ENCODE measurements at places on chromosomes 7 and 10. TPM values are rescaled to one million over a fixed set of nuclear protein-coding genes. Genes with fewer than 3 reads are reported as not detected.

Gene ANKIB1
- 25.0 TPM for total RNA-seq

DNA sequence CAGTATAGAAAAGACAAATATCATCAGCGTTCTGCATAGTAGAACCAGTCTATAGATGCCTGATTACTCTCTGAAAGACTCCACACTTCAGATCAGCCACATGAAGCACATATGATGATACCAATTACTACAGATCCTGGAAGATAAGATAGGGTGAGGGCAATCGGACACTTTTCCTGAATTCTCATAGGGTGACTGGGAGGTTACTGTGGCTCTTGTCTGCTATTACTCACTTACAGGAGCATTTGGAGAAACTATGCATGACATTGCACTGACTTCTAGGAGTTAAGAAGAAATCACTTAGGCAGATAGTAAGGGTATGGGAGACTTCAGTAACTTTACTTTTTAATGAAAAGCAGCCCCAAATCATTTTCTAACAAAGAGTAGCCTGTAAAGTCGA, 1140.9 kb downstream of the XPNPEP1 start:
- no peak for DNase-seq

DNA sequence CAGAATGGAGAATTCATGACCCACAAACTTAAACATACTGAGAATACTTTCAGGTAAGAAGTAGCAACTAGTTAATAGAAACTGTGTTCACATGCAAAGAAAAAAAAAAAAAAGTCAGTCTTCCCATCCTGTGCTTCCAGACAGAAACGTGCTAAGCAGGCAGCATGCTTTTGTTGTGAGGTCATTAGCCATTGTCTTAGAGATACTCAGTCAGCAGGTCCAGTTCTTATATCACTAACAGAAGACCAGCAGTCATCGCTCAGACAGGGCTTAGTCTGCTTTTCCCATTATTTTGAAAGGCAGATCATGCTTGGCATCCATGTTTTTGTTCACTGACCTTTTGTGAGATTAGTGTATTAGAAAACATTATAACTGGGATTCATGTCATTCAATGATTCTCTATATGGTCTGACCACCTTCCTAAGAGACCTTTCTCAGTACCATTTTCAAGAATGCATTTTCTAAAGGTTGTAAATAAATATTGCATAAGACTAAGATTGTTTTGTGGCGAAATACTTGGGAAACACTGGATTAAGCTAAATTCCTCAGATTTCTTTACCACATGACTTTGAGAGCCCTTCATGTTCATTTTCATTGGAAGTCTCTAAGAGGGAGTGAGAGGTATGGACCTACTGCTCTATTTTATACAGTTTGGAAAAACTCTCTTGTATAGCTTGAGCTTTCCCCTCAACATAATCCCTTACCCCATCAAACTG, 45.0 kb upstream of the AGBL3 start:
- DNase-seq: peak; percentile 51

- no peak for DNase-seq
Observed at GRCh38 chr10:86964061-86964846, 4.0 kb upstream of the ADIRF start.

DNA sequence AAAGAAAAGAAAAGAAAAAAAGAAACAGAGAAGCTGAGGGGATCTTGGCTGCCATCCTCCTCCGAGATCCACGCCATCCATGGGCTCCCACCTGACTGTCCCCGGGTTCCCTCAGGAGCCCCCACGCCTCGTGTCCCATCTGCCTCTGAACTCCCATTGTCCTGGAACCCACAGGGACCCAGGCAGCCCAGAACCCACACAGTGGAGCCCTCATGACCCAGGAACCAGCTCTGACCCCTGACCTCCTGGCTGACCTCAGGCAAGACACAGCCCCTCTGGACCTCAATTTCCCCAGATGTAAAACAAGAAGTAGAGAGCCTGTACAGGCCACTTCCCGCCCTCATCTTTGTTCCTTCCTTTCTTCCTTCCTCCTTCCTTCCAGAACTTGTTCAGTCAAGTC, 40.4 kb downstream of the RASGEF1A start:
- no peak for DNase-seq

Gene METTL27
- 0.41 TPM for total RNA-seq

- no peak for DNase-seq
Observed at GRCh38 chr7:128363261-128363721, 1.8 kb upstream of the PRRT4 start.

Gene HOGA1
- 0.12 TPM for total RNA-seq

Gene CHST3
- total RNA-seq: 8.2 TPM

- no peak for DNase-seq
Observed at GRCh38 chr7:24825931-24826661, 68.8 kb upstream of the GSDME start.

DNA sequence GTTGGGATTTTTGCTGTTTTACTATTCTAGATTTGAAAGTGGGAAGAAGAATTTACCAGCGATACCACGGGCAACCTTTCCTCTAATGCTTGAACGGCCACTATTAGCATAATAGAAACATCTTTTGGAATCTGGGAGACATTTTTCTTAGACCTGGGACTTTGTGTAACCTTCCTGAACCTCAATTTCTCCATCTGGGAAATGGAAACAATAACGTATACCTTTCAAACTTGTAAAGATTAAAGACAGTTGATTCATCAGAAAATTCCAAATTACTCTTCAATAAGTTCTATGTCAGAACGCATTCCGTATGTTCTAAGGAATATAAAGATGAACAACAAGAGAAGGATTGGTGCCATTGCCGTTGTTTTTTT, 453 bp upstream of the RNLS start:
- no peak for DNase-seq

Gene PIK3AP1
- 0.10 TPM for total RNA-seq

GRCh38 chr10:100969187-100970075, at the start of gene SEMA4G:
Gene SEMA4G, plus strand, starts transcription at chr10:100969504. Its CDS starts 3,409 bp downstream, at chr10:100972913.
- DNase-seq: no peak

GRCh38 chr10:5291501-5292195, 73.1 kb upstream of the UCN3 start:
- peak; percentile 65 for DNase-seq

Gene VSTM4
- total RNA-seq: 0.35 TPM

DNA sequence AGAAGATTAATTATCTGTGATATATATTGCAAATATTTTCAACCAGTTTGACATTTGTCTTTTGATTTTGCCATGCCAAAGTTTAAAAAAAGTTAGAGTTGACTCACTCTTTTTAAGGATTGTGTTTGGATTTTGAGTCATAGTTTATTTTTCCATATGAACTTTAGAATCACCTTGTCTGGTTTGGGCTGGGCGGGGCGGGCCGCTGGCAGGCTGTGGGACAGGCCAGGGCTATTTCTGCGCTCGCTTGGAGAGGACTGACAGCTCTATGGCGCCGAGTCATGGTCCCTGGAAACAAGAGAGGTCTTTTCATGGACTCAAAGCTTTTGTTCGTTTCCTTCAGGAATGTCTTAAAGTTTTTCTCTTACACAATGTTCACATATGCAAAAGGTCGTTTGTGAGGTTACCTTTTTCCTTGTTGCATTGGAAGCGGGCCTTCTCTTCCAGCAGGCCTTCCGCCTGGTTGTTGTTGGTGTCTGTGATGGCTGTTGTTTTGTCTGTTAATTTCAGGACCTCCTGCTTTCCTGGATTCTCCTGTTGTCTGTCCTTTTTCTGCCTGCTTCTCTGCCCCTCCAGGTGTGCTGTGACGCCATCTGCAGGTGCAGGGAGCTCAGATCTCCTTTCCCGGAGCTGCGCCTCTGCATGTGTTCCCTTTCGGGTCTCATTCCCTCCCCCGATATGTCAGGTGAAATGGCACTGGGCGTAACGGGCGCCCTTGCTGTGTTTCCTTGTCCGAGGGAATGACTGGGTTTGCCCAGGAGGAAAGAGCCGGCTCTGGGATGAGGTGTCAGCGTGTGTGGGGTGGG, 53.8 kb downstream of the INPP5A start:
- no peak for DNase-seq

Gene HOXA6
- 0.19 TPM for total RNA-seq

Gene SMIM30
- total RNA-seq: 52.9 TPM

GRCh38 chr10:123687758-123688157, 21.6 kb downstream of the GPR26 start:
- DNase-seq: no peak

Gene MEST
- 15.3 TPM for total RNA-seq

GRCh38 chr7:6554848-6555247, 3.6 kb upstream of the GRID2IP start:
- no peak for DNase-seq

Gene WNT16
- not detected for total RNA-seq

GRCh38 chr10:133608855-133609254, 17.7 kb downstream of the FRG2B start:
- no peak for DNase-seq

DNA sequence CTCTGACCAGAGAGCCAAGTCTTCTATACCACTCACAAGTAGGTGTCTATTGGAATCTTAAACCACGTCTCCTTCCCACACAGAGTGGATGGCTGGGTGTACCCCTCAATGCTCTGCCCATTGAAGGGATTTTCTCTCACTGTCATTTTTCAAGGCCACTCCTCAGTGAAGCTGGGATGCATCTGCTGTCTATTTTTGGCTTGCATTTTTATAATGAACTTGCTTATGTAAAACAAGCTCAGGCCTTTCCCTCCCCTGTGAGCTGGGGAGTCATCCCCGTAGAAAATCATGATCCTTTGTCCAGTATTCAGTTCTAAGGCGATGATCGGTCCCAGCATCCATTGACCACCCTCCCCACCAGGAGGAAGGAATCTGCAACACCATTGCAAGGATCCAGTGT, 9.8 kb upstream of the RBM17 start:
- no peak for DNase-seq

GRCh38 chr10:114012650-114013049, 31.0 kb upstream of the ADRB1 start:
- no peak for DNase-seq

- no peak for DNase-seq
Observed at GRCh38 chr10:31586723-31587638, 268.0 kb downstream of the ZEB1 start.

- DNase-seq: no peak
Observed at GRCh38 chr10:125698481-125698998, 15.6 kb upstream of the TEX36 start.

GRCh38 chr7:33779216-33779615, 126.1 kb upstream of the BMPER start:
- DNase-seq: no peak

GRCh38 chr7:7321681-7322080, 139.3 kb downstream of the C1GALT1 start:
- no peak for DNase-seq

Gene CDCA7L
- 36.5 TPM for total RNA-seq

DNA sequence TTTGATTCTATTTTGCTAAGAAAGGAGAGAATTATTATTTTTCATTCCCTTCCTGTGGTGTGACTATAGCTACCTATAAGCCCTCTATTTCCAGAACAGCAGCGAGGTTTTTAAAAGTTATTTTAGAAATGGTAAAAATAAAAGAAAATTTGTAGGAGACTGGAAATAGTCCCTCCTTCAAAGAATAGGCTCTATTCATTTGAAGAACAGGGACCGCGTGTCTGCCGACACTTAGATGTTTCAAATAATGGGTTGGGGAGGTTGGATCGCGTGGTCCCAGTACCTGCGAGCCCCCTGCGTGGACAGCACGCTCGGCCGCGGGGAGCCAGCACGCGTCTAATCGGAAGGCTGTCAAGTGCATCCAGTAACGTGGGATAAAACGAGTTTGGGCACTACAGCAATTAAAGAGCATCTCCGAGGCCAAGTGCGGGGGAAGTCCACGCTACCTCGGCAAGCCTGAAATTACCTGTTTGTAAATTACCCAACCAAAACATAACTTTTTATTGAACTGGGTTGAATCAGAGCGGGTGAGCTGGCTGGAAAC, 1.0 kb downstream of the CACNA2D1 start:
- DNase-seq: no peak

DNA sequence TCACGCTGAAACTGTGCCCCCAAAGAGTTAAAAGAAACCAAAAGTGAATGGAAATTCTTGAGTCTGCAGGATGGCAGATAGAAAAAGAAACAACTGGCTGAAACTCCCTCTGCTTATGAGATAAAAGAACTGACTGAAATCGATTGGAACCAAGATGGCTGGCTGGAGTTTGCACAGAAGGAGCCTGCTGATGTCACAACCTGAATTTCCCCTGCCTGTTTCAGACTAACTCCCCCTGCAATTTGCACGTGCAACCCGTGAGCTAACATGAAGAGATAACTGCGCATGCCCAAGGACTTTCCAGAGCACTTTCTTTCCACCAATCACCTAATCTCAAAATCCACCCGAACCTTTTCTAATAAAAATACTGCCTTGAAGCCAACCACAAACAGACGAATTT, 435.5 kb downstream of the CALN1 start:
- no peak for DNase-seq

GRCh38 chr10:112991888-112992491, 41.9 kb downstream of the TCF7L2 start:
- DNase-seq: no peak

Gene GRID2IP
- not detected for total RNA-seq

DNA sequence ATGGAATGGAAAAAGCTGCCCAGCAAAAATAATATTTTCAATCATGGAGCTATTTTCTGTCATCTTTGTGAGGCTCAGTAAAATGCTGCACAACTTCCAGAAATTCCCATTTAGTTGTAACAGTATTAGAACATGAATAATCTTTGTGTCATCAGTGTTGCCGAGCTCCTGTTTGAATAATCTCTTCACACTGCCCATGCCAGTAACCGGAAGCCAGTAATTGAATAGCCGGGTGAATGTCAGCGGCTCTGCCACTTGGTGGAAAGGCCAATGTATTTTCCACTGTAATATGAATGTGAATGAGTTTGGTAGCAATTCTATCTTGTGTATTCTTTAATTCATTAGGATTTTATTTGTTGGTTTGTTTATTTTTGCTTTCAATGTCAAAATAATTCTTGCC, 172.5 kb upstream of the INSYN2A start:
- DNase-seq: no peak

GRCh38 chr7:117995850-117996650, 122.8 kb upstream of the CTTNBP2 start:
- no peak for DNase-seq

DNA sequence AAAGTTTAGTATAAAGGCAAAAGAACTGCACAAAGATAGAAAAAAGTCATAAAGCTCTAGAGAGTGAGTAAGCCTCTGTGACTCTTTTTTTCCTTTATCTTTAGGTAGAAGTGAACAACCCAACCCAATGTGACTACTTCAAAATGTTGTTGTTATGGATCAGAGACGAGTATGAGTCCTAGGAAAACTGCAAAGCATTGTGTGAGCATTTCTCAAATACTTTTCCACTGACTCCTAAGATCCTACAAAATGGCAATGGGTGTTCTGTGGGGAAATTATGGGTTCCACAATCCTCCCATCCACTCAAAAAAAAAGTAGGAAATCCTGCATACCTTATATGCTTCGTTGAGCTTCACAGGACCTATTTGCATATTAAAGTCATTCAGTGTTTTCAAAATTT, 177.1 kb downstream of the DGKI start:
- no peak for DNase-seq

Gene COL28A1
- not detected for total RNA-seq

- no peak for DNase-seq
Observed at GRCh38 chr7:26151650-26151952, 397 bp upstream of the NFE2L3 start.

GRCh38 chr7:37180828-37181549, 267.7 kb downstream of the ELMO1 start:
- DNase-seq: no peak

Gene OR2A5
- total RNA-seq: not detected

- DNase-seq: no peak
Observed at GRCh38 chr10:131246089-131246488, 65.4 kb downstream of the TCERG1L start.

- no peak for DNase-seq
Observed at GRCh38 chr7:33748793-33749192, 156.5 kb upstream of the BMPER start.

GRCh38 chr7:151696721-151697514, 177.2 kb upstream of the RHEB start:
- DNase-seq: no peak

GRCh38 chr10:111034598-111035310, 42.1 kb upstream of the ADRA2A start:
- DNase-seq: no peak
